ENCODE measurements at places on chromosomes 13 and 19.

DNA sequence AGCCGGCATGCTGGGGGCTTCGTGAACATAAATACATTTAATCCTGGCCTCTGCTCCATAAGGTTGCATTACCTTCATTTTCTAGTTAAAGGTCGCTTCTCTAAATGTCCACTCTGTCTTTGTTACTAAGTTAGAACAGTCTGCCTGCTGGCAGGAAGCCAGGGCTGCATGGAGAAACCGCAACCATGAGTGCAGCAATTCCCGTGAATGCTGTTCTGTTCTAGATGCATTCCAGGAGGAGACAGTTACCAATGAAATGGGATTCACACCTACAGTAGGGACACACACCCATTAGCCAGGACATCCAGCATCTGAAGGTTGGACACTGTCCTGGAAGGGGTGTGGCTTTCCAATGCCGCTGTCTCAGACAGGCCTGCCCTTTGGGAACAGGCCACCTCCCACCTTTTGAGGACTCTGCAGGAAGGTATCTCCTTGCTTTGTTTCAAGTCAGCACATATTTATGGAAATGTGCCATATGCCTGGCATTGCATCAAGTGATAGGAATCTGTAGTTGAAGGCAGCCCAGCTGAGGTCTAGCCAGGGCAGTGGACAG is 129.7 kb downstream of the SLC7A1 start:
- no peak for DNase-seq

GRCh38 chr19:39053276-39054090 is 21.1 kb upstream of the FBXO27 start:
- no peak for DNase-seq

GRCh38 chr13:33541962-33542308 is 256.4 kb upstream of the STARD13 start:
- no peak for DNase-seq

DNA sequence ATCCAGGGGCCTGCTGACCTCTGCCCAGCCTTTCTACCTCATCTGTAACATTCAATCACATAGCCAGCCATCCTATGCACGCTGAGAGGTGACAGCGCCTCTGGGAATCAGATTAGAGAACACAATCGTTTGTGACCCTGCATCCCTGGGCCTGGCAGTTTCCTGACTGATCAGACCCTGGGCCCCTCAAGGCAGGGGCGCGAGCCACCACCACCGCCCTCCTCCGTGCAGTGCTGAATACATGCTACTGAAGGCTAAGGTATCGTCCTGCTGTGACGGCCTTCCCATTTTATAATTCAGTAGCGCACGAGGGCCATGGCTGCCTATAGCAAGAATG is 1.3 kb downstream of the TMTC4 start:
- DNase-seq: peak; percentile 11

DNA sequence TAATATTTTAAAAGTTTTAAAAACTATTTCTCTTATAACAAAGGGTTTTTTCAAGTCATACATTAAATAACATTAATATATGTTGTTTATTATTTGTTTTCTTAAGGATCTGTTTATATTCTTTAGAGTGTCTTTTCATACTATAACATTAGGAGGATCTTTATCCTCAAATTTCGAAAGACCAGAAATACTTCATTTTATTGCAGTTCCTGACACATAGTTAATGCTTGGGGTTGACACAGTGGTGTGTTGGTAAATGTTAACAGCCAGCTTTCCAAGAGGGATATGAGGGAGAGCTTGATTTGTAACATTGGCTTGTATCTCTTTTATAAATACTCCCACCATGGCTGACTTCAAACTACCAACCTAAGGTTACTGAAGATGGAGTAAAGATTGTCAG is 126.6 kb upstream of the KLF5 start:
- no peak for DNase-seq

DNA sequence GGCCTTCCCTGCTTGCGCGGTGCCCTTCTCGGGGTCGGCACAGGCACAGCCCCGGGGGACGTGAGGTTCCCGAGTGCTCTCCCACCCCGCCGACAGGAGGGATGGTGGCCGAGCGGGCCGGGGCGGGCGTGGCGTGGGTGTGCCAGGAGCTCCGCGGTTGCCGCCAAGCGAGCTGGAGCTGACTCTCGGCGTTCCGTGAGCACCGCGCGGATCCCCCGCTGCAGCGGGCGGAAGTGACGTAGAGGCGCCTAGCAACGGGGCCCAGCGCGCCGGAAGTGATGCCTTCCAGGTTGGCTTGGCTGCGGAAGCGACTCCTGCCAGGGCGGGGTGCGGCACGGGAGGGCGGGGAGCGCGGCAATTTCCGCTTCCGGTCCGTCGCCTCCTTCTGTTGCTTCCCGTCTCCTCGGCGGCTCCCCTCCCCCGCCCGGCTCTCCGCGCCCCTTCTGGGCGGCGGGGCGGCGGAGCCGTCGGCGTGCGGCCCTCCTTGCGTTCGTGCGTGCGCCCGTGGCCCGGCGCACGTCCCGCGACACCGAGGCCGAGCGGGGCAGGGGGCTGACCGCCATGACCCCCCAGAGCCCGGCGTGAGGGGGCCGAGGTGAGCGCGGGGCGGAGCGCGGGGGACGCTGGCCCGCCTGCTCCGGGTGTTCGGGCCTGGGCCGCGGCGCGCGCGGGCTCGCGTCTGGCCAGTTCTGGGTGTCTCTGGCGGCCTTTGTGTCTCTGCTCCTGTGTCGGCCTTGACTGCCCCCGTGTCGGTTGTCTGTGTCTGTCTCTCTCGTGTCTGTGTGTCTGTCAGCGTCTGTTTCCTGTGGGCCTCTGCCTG is at the start of gene EPN1:
EPN1 (plus strand) TSS at position 386 of the 820 bp plus-strand sequence. CDS start 3,402 bp downstream, outside the sequence.
- DNase-seq: peak; percentile 94

DNA sequence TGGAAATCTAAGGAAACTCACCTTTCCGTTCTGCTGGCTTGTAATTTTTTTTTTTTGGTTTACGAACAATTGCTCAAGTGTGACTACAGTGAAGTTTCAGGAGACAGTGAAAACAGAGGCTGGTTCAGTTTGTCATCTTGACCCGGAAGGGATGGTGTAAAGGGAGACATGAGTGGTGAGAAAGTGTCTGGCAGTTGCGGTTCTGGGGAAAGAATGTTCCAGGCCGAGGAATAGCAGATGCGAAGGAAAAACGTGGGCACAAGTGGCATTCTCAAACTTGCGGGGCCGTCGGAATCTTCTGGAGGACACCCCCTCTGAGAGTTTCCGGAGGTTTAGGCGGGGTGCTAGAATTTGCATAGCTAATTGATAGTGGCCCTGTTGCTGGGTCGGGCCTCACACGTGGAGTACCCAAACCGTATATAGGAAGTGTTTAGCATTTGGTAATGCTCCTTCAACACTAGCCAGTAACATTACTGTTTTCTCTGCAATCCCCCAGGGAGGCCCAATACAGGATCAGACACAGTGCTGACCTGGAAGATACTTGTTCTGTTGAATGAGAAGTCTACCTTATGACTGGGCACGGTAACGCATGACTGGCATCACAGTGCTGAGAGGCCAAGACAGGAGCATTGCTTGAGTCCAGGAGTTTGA is 2.8 kb upstream of the TNFSF9 start:
- no peak for DNase-seq

DNA sequence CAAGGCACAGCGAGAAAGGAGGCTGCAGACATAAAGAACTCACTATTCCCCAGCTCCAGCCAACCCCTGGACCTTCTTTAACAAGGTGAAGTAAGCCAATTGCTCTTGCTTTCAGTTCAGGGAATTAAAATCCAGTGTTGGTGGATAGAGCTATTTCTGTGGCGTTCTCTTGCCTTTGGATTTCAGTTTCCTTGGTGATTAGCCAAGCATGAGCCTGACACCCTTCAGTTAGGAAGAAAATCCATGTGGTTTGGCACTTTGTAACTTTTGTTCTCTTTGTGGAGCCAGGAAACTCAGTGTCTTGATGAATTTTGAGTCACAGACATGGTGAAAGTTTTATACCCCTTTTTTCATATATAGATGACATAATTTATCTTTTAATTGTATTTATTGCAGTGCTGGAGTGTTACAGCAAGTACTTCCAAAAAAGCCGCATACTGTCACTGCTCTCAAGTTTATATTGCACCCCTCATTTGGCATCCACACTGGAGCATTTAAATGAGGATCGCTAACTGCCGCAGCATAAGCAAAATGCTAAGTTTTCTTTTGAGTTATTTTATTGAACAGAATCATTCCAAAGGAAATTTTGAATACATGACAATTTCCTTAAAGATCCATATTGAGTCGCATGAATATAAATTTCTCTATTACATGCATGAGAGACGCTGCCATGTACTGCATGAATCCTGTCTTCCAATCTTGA is 406.8 kb downstream of the MYO16 start:
- no peak for DNase-seq

DNA sequence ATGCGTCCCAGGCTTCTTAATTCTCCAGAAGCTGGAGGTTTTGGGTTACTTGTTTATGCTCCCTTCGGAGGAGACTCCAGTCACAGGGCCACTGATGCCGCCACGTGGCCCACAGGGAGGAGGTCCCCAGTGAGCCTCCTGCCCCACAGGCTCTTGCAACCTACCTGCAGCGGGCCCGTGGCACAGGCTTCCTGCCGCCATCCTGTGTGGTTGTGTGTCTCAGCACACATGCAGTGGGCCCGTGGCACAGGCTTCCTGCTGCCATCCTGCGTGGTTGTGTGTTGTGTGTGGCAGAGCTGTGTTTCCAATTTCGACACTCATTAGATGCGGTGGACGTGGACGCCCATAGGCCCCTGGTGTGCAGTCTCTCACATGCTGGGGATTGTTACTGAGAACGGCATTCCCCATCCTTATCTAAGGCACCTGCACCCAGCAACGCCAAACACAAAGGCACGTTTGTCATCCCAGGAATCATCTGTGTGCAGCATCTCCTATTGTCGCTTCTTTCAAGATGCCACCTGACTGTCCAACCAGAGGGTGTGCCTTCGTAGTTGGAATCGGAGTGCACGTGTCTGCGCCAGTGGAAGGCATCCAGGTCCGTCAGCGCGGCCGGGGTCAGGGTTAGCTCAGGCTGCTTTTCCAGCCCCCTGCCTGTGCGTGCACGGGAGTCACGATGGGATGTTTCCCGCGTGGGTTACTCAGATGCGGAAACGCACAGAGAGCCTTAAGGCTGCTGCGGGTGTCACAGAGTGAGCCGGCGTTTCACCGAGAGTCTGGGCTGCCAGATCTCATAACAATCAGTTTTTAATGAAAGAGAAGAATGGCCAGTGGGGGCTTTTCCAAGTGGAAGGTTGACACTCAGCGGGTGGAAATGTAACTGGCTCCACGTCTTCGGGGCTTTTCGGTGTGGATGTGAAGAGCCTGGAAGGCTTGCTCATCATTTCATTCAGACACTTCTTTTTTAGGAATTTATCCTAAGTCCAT is 119.8 kb downstream of the ATP11A start:
- DNase-seq: no peak

GRCh38 chr13:50693727-50694126 is 149.8 kb downstream of the DLEU7 start:
- no peak for DNase-seq

- DNase-seq: no peak
These were observed 1.9 kb downstream of the RAB11B start for GRCh38 chr19:8392017-8392591.

DNA sequence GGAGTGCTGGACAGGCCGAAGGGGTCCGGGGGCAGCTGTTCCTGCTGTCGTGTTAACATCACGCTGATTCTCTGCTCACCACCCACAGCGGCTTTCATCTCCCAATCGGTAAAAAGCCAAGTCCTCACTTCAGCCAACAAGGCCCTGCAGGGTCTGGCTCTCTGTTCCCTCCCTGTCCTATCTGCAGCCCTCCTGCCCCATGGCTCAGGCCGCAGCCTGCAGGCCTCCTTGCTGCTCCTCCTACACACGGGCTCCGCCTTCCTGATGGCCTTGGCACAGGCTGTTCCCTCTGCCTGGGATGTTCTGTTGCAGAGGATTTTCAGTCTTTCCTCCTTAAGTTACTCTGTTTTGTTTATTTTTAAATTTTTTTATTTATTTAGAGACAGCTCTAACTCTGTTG is 22.2 kb downstream of the FUZ start:
- DNase-seq: no peak
